Activated CD4-positive, alpha-beta T cell treated with anti-CD3 and anti-CD28 coated beads for 36 hours (primary cell): ENCODE measurements at places on chromosomes 3 and 15. TPM values are rescaled to one million over a fixed set of nuclear protein-coding genes. Genes with fewer than 3 reads are reported as not detected.
A peak's percentile ranks its signal among the peaks of the same experiment; 100 is the strongest.

DNA sequence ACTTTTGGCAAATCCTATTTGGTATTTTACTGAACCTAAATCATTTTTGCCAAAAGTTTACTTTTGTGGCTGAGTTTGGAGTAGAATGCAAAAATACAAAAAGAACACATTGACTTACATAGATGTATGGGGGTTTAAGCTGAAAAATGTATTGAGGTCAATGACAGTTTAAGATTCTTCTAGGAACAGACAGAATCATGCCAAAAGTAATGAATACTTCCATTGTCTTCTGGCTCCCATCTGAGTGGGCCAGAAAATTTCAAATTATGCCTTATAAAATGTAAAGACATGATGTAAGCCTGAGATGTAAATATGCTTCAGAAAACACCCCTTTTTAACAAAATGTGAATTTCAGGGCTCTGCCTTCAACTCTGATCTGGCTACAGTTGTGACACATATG, 375.1 kb upstream of the DPH6 start:
- no peak for DNase-seq

DNA sequence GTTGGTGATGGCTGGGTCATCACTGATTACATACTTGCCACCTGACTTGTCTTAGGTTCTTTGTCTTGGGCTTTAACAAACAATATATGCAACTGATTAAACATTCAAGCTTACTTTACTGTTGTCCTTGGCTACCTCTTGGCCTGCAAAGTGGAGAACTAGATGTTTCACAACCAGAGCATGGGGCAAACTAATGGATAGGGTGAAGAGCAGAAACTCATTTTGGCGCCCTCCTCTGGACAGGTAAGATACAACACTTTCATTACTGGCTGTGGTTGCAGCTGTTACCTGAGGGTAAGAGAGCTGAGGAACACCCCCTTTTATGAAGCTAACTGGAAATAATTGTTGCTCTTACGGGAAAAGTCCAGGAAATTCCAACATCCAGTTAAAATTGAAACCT, 262.1 kb downstream of the NAALADL2 start:
- DNase-seq: peak; percentile 8

GRCh38 chr15:58147171-58147611, 9.0 kb downstream of the AQP9 start:
- no peak for DNase-seq

CHDH gene
- total RNA-seq: 0.55 TPM

ZDHHC23 gene
- 4.5 TPM for total RNA-seq

CCNL1 gene
- 163 TPM for total RNA-seq
